ENCODE measurements at places on chromosomes 13 and 19.

GRCh38 chr19:15177269-15178116 is 23.3 kb downstream of the NOTCH3 start:
- peak; percentile 92 for DNase-seq

GRCh38 chr19:39254531-39255345 is 6.1 kb upstream of the IFNL4 start:
- DNase-seq, result no peak

GRCh38 chr19:46226438-46226973 is 3.0 kb upstream of the IGFL1 start:
- DNase-seq, result no peak

DNA sequence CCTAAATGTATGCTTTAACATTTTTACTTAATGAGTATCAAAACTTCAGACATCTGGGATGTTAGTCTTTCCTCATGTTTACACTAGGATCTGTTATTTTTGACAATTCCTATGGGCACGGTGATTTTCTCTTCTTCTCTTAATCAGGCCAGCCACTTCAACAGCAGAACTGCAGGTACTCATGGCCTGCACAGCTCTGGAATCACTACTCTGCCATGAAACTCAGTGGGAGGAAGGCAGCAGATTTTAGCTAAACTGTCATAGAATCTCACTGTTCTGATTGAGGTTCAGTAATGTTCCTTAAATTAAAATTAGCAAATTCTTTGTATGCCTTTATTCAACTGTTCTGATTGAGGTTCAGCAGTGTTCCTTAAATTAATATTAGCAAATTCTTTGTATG is 1083.0 kb downstream of the SLITRK5 start:
- no peak for DNase-seq

- no peak for DNase-seq
Observed at GRCh38 chr13:103952183-103952582, 886.0 kb upstream of the SLC10A2 start.

DNA sequence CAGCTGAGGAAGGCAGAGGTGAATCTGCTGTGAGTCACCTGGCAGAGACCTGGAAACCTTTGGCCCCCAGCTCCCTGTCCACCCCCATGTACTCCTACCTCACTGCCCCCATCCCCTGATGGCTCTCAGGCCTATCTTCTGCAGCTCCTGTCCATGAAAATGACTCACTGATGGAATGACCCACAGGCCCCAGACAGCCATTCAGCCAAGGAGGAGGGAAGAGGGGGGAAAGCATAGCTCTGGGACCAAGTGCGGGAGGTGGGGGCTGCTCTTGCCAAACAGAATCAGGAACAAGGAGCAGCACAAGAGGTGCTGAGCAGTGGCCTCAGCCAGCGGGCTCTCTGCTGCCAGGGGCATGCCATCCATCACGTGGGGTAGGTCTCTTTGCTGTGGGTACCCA is 111.4 kb upstream of the C1QTNF9B start:
- DNase-seq, result no peak
